Heart left ventricle (tissue), 16 donors: ENCODE measurements at places on chromosomes 12 and 14. TPM values are rescaled to one million over a fixed set of nuclear protein-coding genes. Genes with fewer than 3 reads are reported as not detected.

The SCN8A gene
- 0.17 TPM for polyA plus RNA-seq

The FRMD6 gene
- 1.9 TPM for polyA plus RNA-seq

The WDHD1 gene
- 1.4 TPM for polyA plus RNA-seq

The EMP1 gene
- 83.0 TPM for polyA plus RNA-seq

The COPZ1 gene
- polyA plus RNA-seq = 77.3 TPM

The CCDC60 gene
- polyA plus RNA-seq = not detected

The PPP1R1A gene
- polyA plus RNA-seq = 25.5 TPM

The DNAH10 gene
- 0.04 TPM for polyA plus RNA-seq

The MORN3 gene
- polyA plus RNA-seq = 0.18 TPM

The IFI27 gene
- 446 TPM for polyA plus RNA-seq

The MANSC1 gene
- 4.5 TPM for polyA plus RNA-seq

The KIF26A gene
- polyA plus RNA-seq = 8.0 TPM

The MTRFR gene
- 12.4 TPM for polyA plus RNA-seq

The C12orf54 gene
- polyA plus RNA-seq = not detected

The ART4 gene
- polyA plus RNA-seq = 1.3 TPM

The OR4E2 gene
- not detected for polyA plus RNA-seq

The M6PR gene
- polyA plus RNA-seq = 98.6 TPM

The DPF3 gene
- polyA plus RNA-seq = 13.5 TPM

The ANO2 gene
- polyA plus RNA-seq = 6.8 TPM

The SMCO2 gene
- polyA plus RNA-seq = not detected

The HOTAIR gene
- polyA plus RNA-seq = not detected

The IL25 gene
- not detected for polyA plus RNA-seq

The KCNH3 gene
- 0.14 TPM for polyA plus RNA-seq

The SIX6 gene
- not detected for polyA plus RNA-seq

The SPATS2 gene
- polyA plus RNA-seq = 6.7 TPM

The SLC2A13 gene
- polyA plus RNA-seq = 3.9 TPM

The ZFYVE21 gene
- 48.8 TPM for polyA plus RNA-seq

The NPFF gene
- polyA plus RNA-seq = not detected

The CD163 gene
- 72.0 TPM for polyA plus RNA-seq

The MAP3K9 gene
- 0.91 TPM for polyA plus RNA-seq

The KLRK1 gene
- 0.28 TPM for polyA plus RNA-seq

The ZNF26 gene
- polyA plus RNA-seq = 4.2 TPM

The ITGB7 gene
- 0.50 TPM for polyA plus RNA-seq
